ENCODE measurements at places on chromosomes 4 and X.
A peak's percentile ranks its signal among the peaks of the same experiment; 100 is the strongest.

DNA sequence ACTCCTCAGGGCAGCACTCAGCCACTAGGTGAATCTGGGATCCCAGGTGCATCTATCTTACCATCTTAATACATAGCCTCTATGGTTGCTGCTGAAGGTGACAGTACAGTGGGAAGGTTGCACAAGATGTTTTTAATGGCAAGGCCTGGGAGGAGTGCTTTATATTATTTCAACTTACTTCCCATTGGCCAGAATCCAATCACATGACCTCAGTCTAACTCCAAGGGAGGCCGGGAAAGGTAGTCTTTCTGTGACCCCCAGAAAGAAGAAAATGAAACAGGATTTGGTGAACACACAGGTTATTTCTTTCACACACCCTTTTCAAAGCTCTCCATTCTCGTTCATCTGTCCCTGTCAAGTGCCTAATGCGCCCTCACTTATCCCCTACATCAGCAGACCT, 189.1 kb upstream of the ATP6AP2 start:
- peak; percentile 23 for DNase-seq

GRCh38 chrX:95884186-95884585, 800.5 kb upstream of the DIAPH2 start:
- peak; percentile 9 for DNase-seq

GRCh38 chr4:794900-795725, 30.8 kb downstream of the CPLX1 start:
- no peak for DNase-seq

- no peak for DNase-seq
Measured at GRCh38 chr4:100079264-100079663, 111.0 kb downstream of the DDIT4L start.

GRCh38 chrX:38898261-38898660, 97.0 kb downstream of the MID1IP1 start:
- DNase-seq = no peak

DNA sequence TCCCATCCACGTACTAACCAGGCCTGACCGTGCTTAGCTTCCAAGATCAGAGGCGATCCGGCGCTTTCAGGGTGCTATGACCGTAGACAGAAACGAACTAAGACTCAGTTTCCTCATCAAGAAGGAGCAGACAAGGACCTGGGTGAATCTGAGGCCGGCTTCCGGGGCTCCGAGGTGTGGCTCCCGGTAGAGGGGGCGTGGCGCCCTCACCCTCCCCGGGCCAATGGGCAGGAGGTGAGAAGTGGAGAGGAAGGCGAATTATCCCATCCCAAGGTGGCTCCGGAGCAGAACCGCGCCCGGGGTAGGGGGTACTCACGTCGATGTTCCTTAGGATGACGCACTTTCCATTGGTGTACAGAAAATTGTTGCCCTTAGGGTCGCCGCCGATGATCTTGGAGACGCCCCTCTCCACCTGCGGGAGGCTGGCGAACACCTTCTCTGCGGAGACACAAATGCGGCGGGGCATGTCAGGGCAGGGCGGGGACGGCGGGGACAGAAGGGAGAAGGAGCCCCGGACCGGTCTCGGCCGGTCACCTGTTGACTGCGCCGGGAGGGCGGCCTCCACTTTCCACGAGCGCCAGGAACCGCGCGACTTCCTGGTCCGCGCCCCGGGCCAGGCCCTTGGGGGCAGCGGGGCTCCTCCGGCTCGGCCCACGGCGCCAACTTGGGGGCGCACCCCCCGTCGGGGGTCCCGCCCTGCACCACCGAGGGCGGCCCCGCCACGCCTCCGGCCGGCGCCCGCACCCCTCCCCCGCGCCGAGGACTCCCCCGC, 616 bp downstream of the WDR1 start:
- peak; percentile 55 for DNase-seq

DNA sequence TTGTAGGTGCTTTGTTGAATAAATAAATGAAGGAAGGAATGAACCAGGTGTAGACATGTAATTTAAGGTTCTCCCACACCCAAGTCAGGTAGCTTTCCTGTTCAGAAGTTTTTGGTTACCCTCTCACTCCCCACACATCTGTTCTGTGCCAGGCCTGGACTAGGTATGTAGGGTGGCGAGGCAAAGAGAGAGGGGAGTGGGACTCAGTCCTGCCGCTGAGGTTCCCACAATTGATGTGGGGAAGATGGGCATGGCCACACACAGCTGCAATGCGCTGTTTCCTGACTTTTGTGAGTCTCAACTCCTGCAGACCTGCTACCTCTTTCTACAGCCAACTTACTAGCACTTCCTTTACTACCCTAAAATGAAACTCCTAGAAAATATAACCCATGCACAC, 88.9 kb downstream of the RTL5 start:
- DNase-seq = no peak

- no peak for DNase-seq
Measured at GRCh38 chr4:13498469-13498868, 14.3 kb upstream of the RAB28 start.

DNA sequence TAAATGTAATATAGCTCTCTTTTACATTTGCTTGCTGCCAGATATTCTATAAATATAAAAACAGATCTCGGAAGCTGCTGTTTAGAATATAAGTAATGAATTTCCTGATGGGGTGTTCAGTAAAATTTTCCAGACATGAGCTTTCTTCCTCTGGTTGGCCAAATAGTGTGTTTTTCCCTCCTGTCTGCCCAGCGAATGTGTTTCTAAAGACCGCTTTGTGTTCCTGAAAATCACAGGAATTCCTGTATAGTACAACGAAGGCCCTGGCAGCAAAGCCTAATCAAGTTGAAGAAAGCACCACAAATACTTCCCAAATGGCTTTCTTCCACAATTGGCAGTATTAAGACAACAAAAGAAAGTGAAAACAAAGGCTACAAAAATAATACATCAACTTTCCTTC, 494.1 kb downstream of the INPP4B start:
- DNase-seq = no peak

DNA sequence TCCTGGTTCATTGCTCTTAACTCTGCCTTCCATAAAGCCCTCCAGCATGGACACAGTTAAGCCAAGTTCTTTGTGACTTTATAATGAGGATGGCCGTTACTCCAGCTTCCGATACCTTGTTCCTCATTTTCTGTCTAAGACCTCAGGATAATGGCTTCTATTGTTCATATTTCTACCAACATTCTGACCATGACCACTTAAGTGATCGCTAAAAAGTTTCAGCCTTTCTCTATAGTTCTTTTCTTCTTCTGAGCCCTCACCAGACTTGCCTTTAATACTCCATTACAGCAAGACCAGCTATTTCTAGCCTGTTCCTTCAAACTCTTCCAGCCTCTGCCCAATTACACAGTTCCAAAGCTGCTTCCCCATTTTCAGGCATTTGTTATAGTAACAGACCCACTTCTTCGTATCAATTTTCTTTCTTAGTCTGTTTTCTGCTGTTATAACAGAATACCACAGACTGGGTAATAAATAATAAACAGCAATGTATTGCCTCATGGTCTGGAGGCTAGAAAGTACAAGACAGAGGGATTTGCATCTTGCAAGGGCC, 12.3 kb downstream of the RNF175 start:
- no peak for DNase-seq

DNA sequence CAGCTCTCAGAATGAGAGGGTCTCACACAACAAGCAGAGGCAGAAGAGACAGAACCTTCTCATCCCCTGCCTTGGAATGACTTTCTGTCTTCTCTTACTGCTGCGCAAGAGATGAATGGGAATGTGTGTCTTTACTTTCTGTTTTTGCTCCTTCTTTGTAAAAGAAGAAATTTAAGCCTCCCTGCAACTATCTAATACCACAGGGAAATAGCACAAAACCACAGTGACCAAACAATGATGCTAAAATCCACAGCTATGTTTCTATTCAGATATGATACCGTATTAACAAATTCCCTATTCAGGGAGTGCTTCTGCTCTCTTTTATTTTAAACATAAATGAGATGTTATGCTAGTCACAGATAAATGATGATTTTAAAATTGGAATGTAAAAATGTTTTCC, 173.8 kb upstream of the RAI2 start:
- DNase-seq = no peak

- DNase-seq = peak; percentile 75
Measured at GRCh38 chr4:101304916-101305315, 42.4 kb downstream of the PPP3CA start.

- peak; percentile 96 for DNase-seq
Measured at GRCh38 chr4:53490965-53491622, 100.2 kb downstream of the LNX1 start.

DNA sequence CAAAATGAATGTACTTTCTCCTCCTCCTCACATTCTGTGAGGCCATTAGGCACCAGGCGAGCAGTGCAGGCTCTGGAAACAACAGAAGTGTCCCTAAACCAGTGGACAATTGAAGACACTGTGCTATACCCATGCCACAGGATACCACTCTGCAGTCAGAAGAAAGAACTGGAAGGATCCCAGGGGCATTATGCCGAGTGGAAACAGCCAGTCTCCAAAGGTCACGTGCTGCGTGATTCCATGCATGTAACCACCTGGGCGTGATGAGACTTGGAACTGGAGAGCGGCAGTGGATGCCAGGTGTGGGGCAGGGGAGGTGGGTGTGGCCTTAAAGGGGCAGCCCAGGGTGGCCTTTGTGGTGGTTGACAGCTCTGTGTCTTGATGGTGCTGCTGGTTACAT, 139.4 kb downstream of the EVC2 start:
- DNase-seq = no peak

DNA sequence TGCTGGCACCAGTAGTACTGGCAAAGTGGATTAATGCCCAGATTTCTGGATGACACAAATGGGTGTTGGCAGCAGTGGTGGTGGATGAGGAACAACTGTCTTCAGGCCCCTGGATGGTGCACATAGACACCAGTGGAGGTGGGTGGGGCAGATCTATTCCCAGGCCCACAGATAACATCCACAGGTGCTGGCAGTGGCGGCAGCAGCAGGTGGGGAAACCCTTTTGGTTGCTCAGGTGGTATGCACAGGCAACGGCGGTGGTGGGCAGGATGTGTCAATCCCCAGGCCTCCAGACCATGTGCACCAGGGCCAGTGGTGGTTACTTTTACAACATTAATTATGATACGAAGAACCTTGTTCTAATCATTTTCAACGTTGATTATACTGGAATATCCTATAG, 48.9 kb upstream of the FAT4 start:
- no peak for DNase-seq

DNA sequence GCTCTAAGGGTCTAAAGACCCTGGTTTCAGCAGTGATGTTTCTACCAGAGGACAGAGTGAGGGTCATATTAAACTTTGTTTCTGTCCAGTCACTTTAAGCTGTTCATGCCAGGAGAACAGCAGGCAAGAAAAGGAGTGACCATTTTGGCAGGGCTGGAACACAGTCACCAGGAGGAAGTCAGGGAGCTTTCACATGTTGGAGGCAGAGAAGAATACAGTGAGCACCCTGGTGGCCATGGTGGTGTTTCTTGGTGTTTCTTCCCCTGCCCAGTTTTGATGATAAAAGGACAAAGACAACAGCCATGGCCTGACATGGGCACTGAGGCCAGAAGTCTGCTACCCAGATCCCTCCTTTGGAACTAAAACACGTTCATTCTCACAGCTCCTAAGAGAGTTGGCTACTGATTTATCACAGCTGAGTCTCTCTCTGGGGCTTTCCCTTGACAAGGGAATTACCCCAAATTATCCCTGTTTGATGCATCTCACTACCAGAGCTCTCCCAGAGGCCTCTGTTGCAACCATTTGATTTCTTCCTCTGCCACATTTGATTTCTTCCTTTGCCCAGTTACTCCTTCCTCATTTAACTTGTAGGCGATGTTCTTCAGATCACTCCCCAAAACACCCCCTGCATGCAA, 106.4 kb upstream of the NWD2 start:
- no peak for DNase-seq

DNA sequence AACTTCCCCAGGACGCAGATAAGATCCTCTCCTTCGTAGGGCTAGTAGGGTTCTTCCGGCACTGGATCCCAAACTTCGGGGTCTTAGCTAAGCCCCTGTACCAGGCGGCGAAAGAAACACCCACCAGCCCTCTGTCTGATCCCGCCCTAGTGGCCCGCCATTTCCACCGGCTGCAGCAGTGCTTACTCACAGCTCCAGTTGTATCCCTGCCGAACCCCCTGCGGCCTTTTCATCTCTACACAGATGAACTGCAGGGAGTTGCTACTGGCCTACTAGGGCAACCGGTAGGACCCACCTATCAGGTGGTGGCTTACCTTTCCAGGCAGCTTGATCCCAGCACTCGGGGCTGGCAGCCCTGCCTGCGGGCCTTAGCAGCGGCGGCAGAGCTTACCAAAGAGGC, 961.2 kb downstream of the RPA4 start:
- DNase-seq = no peak

- DNase-seq = peak; percentile 61
Measured at GRCh38 chr4:127709456-127709855, 20.7 kb upstream of the SLC25A31 start.

DNA sequence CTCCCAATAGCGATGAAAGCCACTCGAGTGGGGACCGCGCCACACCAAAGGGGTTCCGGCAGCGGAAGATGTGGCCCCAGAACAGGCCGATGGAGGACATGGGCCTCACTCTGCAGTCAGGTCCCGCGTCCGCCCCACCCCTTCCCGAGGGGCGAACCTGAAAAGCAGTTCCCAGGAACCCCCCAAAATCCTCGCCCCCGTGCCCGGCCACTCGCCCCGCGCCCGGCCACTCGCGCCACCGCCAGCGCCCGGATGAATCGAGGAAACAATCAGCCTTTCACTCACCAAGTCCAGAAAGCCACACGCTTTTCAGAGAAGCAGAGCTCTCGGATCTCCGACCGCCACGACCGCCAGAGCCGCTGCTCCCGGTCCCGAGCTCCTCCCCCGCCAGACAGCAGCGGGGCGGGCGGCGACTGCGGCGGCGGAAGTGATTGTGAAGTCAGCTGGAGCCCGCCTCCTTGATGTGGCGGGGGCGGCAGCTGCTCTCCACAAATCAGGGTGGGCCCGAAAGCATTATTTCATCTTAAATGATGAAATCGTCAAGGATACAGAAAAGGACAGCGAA, at the start of gene PJA1:
Gene PJA1, minus strand, starts transcription at position 367 of the 565 bp plus-strand sequence. CDS start 2,380 bp downstream, outside the sequence.
- DNase-seq = peak; percentile 75

GRCh38 chrX:9195199-9195880, 161.4 kb upstream of the FAM9B start:
- DNase-seq = no peak

GRCh38 chr4:121212806-121213205, 48.7 kb upstream of the TNIP3 start:
- no peak for DNase-seq

DNA sequence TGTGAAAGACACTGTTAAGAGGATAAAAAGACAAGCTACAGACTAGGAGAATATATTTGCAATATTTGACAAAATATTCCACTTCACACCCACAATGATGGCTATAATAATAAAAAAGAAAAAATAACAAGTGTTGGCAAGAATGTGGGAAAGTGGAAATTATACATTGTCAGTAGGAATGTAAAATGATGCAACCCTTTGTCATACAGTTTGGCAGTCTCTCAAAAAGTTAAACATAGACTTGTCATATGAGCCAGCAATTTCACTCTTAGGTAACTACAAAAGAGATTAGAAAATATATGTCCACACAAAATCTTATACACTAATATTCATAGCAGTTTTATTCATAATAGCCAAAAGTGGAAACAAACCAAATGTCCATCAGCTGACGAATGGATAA, 5.2 kb upstream of the RADX start:
- DNase-seq = no peak

All from choroid plexus epithelial cell (primary cell).